ENCODE measurements at places on chromosomes 13 and 19. TPM values are rescaled to one million over a fixed set of nuclear protein-coding genes. Genes with fewer than 3 reads are reported as not detected.

The SLC10A2 gene
- not detected for total RNA-seq

The TFDP1 gene
- 33.6 TPM for total RNA-seq

The SIGLEC5 gene
- 0.37 TPM for total RNA-seq

The ING1 gene
- total RNA-seq, result 15.3 TPM

The C19orf85 gene
- total RNA-seq, result not detected

The CYP2S1 gene
- total RNA-seq, result 1.1 TPM

The CPB2 gene
- not detected for total RNA-seq

The PABPC3 gene
- total RNA-seq, result 0.35 TPM

The NCAN gene
- total RNA-seq, result not detected

The NLRP12 gene
- total RNA-seq, result 0.34 TPM

The PROZ gene
- total RNA-seq, result not detected

DNA sequence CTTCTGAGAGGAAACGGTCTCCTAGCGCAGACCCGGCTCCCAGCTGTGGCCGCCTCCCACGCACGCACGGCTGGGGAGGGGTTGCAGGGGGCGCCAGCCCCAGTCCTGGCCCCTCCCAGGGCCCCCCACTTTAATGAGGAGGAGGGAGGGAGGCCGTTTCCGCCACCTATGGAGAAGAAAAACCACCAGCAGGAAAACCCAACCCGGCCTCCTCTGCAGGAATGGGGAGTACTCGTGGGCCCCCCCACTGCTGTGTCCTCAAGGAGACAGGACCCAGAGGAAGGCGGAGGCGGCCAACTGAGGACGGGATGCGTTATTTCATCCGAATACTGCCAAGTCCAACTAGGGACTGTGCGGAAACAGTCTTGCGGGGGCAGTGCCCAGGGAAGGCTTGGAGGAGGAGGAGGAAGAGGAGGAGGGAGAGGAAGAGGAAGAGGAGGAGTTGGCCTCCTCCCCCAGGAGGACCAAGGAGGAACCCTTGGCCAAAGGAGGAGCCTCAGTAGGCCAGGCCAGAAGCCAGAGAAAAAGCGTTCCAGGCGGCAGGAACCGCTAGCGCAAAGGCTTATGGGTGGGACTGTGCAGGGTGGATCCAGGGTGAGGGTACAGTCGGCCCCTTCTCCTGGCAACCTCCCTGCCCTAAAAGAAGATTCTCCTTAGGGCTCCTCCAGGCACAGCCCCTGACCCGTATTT lies 3.9 kb upstream of the SSBP4 start:
- DNase-seq, result no peak

- DNase-seq, result no peak
These were observed 744 bp upstream of the ZNF584 start for GRCh38 chr19:58407658-58408151.

DNA sequence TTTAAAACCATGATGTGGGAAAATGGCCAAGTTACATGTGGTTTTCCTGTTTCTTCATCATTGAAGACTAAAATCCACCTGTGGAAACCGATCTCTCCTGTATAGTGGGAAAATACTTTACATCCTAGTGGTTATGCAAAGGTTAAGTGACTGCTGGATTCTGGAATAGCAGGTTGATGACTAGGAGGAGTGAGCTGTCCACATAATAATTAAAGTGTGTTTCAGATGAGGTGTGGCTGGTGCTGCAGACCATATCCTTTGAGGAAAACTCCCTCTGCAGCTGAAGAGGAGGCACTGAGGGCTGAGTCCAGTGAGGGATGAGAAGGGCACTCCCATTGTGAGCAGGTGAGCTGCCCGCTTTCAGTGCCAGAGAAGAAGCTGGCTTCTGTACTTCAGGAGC lies 43.2 kb downstream of the DCLK1 start:
- DNase-seq, result no peak

GRCh38 chr19:32343550-32344262 lies 1.7 kb upstream of the ZNF507 start:
- DNase-seq, result no peak

- DNase-seq, result no peak
These were observed 174.7 kb downstream of the MZT1 start for GRCh38 chr13:72552731-72553130.

DNA sequence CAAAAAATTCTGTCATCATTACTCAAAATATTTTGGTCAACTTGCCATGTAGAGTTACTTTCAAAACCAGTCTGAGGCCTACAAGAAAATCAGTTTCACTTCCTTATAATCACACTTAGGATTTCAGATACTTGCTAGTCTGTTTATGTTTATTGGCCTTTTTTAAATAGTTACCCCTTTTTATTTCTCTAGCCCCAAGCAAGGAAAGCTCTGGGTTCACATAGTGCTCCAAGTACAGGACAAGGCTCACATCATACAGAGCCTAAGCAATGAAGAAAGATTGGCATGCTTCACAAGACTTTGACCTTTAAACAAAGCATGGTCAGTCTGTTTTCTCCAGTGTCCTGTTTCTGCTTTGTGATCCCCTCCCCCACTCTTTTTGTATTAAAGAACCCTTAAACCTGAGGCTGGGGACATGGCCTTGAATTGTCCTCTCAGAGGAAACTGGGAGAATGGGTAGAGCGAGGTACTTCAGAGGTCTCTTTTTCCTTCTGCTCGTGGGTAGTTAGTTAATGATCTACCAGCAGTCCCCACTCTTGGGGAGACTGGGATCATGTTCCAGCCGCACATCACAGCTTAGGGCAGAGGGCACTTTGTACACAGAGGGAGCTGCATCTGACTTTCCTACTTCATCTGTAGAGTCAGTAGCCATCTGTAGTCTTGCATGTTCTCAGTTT lies 30.7 kb downstream of the CEACAM1 start:
- no peak for DNase-seq

GRCh38 chr13:24129914-24130774 lies 30.4 kb upstream of the SPATA13 start:
- no peak for DNase-seq

DNA sequence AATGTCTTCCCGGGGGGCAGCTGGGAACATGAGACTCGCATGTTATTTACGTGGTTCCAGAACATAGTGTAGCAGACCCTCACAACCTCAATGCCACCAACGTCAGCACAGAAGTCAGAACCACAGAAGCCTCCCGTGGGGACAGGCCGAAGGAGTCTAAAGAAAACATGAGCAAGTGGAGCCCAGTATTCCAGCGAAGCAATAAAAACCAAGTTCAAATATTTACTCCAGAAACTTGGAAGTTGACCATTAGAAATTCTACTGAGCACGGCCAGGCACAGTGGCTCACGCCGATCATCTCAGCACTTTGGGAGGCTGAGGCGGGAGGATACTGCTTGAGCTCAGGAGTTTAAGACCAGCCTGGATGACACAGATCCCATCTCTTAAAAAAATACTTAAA lies 17.9 kb upstream of the ATP8B3 start:
- DNase-seq, result no peak

DNA sequence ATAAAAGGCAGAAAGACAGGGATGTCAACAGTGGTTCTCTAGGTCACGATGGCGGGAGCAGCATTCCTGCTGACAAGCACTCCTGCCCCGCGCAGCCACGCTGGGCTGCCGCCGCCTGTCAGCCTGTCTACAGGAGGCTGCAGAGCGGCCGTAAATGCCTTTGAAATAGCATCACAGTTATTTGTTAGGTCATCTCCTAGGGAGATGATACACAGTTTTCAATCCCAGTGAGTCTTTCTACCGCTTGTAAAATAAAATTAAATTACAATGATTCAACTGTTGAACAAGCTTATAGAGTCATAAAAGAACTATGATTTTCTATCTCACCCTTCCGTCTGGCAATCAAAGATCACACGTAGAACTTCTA lies 7.3 kb upstream of the SLC7A9 start:
- DNase-seq, result no peak

GRCh38 chr13:87999788-88000187 lies 328.6 kb downstream of the SLITRK5 start:
- DNase-seq, result no peak

- DNase-seq, result no peak
These were observed 10.4 kb downstream of the SBK2 start for GRCh38 chr19:55526216-55527196.

- DNase-seq, result no peak
These were observed 5.0 kb downstream of the XRCC1 start for GRCh38 chr19:43570174-43570791.

- no peak for DNase-seq
These were observed 2.7 kb downstream of the TPP2 start for GRCh38 chr13:102599426-102600012.

DNA sequence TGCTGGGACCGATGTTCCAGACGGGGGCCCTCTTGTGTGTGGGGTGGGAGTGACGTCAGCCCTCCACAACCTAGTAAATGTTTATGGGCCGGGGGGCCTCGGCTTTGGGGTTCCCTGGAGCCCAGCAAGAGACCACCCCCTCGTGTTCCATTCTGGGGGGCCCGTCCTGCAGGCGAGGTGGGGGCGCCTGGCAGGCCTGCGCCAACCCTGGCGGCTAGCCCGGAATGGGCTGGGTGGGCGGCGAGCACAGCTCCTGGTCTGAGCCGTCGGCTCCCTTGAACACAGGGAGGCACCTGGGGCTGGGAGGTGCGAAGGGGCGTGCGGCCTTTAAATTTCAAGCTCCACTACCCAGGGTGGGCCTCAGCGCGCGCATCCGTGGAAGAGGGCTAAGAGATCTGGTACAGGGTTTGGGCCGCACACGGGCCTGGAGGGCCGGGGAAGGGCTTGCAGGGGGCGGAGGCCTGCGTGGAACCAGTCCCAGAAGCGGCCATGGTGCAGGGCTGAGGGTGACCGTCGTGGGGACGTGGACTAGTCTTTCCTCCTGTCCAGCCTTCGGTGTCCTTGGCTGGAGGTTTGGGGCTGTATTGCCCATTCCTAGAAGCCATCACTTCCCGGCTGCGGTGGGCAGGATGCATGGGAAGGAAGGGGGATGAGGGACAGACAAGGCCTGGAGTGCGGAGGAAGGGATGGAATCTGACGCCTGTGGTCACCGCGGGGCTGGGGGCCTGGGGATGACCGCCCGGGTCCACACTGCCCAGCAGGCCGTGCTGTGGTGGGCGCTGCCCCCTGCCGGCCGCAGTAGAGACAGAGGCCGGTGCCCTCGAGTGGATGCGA lies 11.4 kb downstream of the NDUFA11 start:
- DNase-seq, result no peak

DNA sequence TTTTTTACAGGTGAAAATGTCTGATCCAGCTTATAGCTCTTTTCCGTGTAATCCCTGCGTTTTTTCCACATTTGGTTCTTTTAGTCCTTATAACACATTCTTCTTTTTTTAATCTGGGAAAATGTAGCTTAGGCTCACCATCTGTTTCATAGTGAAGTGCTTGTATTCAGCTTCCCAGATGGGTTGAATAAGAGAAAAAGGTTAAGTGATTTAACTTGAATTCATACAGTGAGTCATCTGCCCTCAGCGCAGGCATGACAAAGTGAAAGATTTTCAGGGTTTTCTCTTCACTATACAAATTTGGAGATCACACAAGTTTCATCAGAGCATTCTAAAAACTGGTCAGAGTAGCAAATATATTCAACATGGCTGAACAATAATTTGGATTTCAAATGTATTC lies 224.8 kb downstream of the SPRY2 start:
- no peak for DNase-seq

DNA sequence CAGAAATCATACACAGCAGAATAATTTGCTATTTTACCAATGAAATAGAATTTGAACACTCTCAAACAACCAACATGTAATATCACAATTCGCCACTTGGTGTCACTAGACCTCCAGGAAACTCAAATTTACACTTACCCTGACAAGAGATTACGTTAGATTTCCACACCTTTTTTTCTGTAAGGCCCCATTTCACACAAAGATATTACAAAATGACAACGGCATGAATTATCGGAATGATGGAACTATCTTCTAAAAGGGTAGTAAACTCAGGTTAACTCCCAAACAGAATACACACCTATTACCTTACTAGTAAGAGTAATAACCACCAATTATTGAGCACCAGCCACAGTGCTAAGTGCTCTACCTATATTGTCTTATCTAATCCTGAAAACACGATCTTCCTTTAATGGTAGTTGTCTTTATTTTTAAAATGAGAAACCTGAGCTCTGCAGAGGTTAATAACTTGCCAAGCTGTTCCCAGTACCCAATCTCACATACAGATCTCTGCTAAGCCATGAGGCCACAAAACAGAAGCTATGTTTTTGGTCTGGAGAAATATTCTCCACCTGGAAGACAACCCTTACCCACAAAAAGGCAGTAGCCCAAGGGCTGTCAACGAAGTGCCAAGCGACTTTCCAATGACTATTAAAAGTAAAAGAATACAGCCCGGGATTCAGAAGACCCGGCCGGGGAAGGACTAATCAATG lies 152.4 kb downstream of the DCLK1 start:
- DNase-seq, result no peak

- peak; percentile 34 for DNase-seq
These were observed 607.6 kb downstream of the FGF9 start for GRCh38 chr13:22278336-22278929.

- no peak for DNase-seq
These were observed 3.0 kb upstream of the SLC6A16 start for GRCh38 chr19:49327878-49328544.

DNA sequence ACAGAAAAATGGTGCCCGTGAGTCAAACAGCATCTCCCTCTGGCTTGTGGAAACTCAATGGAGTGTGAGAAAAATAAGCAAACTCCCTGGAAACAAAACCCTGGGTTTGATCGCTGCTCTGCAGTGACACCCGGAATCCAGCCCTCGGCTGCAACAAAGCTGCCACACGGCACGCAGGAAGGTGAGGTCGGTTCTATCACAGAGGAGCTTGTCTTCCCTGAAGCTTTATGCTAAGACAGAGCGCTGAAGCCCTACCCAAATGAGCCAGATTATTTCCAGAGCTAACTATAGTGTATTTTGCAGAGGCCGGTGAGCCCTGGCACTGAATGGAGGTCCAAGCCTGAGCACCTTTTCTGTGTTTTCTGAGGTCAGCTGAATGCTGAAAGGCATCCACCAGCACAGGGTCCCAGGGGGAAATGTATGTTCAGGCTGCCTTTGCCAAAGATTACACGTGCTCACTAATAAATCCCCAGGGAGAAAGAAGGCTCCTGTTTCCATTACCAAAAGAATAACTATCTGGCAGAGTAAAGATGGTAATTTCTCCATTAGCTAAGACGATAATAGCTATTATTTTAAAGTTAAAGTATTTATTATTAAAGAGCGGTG lies 77.8 kb downstream of the TSHZ3 start:
- no peak for DNase-seq

GRCh38 chr13:52104624-52105023 lies 24.2 kb downstream of the NEK5 start:
- no peak for DNase-seq

DNA sequence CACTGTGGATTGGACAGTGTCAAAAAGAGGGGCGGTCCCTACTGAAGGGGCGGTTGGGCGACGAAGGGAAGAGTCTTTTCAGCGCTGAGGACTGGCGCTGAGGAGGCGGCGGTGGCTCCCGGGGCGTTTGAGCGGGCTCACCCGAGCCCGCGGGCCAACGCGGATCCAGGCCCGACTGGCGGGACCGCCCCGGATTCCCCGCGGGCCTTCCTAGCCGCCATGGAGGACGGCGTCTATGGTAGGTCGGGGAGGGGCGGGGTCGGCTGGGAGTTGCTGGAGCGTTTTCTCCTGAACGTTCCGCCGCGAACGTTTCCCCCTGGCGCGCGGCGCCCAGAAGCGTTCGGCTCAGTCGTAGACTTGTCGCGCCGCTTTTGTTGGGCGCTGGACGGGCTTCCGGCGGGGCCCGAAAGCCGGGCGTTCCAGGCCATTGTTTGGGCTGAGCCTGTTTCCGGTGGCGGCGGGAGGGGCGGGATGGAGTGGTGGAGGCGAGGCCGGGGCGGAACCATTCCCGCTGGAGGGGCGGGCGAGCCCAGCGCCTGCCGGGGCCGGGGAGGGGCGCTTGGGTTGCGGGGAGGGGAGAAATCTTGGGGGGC lies at the start of gene CYTH2:
Gene CYTH2 (plus strand): TSS at position 81 of the 593 bp plus-strand sequence. CDS start 139 bp downstream, at position 220.
- DNase-seq, result peak; percentile 61
